COR-L47 (cell line): ENCODE measurements at places on chromosomes 16 and 17.
A peak's percentile ranks its signal among the peaks of the same experiment; 100 is the strongest.

- DNase-seq, result no peak
These were observed 5.7 kb upstream of the MRPL12 start for GRCh38 chr17:81697261-81698044.

DNA sequence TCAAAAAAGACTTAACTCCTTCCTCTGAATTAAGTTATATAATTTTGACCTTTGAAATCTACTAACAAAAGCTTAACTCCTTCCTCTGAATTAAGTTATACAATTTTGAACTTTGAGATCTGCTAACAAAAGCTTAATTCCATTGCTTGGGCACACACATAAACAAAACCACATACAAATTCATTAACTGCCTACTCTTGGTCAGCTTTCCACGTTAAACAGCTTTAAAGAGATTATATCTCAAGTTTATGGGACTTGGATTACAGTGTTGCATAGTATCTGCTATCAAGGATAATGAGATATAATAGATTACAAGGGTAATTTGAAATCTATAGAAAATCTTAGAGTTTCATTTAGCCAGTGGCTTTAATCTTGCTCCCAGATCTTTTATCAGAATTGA, 23.5 kb downstream of the COX10 start:
- no peak for DNase-seq

DNA sequence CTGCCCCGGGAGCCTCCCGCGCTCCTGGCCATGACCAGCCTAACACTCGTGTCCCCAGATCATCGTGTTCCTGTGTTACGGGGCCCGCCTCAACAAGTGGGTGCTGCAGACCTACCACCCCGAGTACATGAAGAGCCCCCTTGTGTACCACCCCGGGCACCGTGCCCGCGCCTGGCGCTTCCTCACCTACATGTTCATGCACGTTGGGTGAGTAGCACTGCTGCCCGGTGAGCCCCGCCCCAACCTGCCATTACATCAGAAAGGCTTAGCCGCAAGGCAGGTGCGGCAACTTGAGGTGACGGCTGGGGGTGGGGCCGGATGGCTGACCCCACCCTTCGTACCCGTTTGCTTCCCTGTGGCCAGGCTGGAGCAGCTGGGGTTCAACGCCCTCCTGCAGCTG, 1.4 kb downstream of the RHBDL1 start:
- peak; percentile 86 for DNase-seq

GRCh38 chr17:55576996-55577586, 65.8 kb upstream of the SMIM36 start:
- no peak for DNase-seq

DNA sequence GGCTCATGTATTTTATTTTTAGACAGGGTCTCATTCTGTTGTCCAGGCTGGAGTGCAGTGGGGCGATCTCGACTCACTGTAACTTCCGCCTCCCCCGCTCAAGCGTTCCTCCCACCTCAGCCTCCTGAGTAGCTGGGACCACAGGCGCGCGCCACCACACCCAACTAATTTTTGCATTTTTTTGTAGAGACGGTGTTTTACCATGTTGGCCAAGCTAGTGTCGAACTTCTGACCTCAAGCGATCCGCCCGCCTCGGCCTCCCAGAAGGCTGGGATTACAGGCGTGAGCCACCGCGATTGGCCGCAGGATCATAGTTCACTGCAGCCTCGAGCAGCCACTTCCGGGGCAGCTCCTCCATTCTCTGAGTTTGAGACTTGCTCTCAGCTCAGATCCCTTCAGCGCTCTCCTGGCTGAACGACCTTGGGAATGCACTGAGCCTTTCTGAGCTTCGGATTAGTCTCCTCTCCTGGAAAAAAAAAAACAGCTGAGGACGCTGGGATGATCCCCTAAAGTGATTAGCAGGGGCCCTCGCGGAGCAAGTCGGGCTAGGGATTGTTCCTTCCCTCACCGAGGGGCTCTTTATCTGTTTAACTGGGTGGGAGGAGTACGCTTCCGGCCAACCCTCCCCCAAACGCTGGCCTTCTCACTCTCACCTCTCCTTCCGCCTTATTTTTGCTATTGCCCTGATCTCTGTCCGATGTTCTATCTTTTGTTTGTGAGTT, 1.1 kb upstream of the PKMYT1 start:
- no peak for DNase-seq

GRCh38 chr17:81511554-81511803, 1.1 kb downstream of the ACTG1 start:
- no peak for DNase-seq

- DNase-seq, result no peak
These were observed 261.6 kb upstream of the TNRC6C start for GRCh38 chr17:77696721-77697460.

DNA sequence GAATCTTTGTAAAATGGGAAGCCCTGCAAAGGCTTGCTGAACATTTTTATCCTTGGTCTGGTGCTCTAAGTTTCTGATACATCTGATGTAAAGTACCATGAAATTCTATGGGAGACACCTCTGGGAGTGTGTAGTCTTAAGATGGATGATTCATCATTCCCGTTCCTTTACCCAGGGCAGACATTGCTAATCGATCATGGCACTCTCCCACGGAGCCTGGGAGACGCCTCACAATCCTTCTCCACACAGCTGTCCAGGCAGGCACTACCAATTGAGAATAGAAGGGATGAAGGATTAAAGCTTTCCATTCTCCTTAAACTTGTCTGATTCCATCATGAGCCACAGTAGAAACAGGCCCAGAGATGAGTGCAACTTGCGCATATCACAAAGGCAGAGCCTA, 144.8 kb downstream of the GSG1L start:
- no peak for DNase-seq

DNA sequence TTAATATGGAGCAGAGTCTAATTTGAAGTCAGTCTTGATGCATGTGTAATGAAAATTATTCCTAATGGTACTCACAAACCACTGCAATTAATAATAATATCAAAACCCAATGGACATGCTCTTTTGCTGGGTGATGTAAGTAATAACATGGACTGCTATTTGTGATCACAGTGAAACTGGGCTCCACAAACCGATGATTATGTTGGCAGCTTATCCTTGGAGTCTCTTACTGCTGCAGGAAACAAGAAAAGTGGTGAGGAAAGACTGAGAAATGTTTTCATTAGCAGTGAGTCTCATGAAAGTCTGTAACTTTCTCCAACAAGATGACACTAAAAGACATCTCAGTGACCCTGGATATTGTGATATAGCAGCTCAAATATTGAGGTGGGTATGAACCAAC, 45.2 kb downstream of the TMEM100 start:
- no peak for DNase-seq

GRCh38 chr17:47225911-47226688, 17.0 kb downstream of the MYL4 start:
- DNase-seq, result no peak

- no peak for DNase-seq
These were observed 11.0 kb downstream of the UBALD1 start for GRCh38 chr16:4603624-4604170.

GRCh38 chr16:87527055-87527724, 34.4 kb upstream of the ZCCHC14 start:
- no peak for DNase-seq

- DNase-seq, result no peak
These were observed 37.8 kb downstream of the LITAFD start for GRCh38 chr16:8919934-8920462.

DNA sequence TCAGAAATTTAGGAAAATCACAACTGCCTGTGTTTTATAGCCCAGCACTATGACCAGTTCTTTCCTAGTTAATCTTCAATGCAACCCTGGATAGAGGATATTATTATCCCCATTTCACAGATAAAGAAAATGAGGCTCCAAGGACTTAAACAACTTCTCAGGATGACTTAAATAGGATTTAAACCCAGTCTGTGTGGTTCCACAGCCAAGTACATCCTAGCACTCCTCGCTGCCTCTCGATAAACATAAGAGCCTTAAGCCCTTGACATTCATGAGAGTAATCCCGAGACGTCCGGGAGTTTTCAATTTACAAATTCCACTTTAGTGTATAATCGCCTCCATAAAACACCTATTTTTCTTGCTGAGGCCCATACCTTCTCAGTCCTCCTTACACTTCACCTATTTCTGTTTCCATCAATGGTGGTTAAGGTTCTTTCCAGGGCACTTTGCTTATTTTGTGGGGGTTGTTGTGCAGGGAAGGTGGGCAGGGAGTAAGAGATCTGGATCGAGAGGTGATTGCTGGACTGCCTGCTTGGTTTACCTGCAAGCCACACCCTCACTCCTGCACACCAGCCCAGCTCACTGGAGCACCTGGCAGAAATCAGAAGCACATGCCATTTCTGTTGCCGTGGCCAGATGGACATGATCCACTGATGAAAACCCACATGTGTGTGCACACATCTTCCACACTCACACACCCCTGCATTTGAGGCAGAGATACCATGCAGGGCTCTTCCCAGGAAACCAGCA, 50.5 kb downstream of the ASIC2 start:
- no peak for DNase-seq

GRCh38 chr16:9827062-9827752, 355.0 kb downstream of the GRIN2A start:
- no peak for DNase-seq

GRCh38 chr16:56013962-56014552, 138.9 kb upstream of the CES5A start:
- no peak for DNase-seq

DNA sequence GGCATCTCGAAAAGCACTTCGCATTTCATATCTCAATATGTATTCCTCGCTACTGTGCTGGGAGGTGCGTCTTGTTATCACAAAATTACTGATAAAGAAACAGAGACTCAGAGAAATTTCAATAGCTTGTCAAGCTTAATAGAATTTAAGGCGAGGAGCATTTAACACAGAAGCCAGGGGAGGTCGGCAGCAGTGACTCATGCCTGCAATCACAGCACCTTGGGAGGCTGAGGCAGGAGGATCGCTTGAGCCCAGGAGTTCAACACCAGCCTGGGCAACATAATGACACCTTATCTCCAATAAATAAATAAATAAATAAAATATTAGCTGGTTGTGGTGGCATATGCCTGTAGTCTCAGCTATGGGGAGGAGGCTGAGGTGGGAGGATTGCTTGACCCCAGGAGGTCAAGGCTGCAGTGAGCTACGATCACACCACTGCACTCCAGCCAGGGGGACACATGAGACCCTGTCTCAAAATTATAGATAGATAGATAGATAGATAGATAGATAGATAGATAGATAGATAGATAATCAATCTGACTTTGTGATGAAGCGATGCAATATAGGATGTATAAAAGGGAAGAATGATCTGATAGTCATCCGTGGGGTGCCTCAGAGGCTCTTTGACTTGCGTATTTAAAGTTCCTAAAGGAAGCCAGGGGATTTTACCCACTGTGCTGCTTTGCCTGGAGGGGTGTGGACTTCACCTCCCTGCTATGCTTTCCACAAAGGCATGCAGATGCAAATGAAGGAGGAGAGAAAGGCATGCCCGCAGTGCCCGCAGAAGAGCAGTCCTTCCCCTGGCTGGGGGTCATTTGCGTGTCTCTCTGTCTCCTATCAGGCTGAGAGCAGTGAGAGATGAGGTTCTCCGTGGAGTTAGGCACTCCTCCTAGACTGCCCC, 15.9 kb upstream of the USP10 start:
- DNase-seq, result no peak

GRCh38 chr17:79814127-79814973, 17.5 kb upstream of the CBX8 start:
- no peak for DNase-seq

GRCh38 chr16:50386139-50386538, 17.4 kb upstream of the BRD7 start:
- DNase-seq, result no peak

GRCh38 chr17:82304826-82305726, 12.3 kb downstream of the CD7 start:
- DNase-seq, result no peak

GRCh38 chr17:19539040-19539399, 5.4 kb downstream of the SLC47A1 start:
- DNase-seq, result no peak

GRCh38 chr16:26993511-26993910, 73.2 kb upstream of the C16orf82 start:
- DNase-seq, result no peak

- DNase-seq, result peak; percentile 91
These were observed 5.1 kb upstream of the EVPL start for GRCh38 chr17:76032073-76032779.

GRCh38 chr17:63542218-63542545, 8.1 kb upstream of the DCAF7 start:
- DNase-seq, result no peak

GRCh38 chr17:81184555-81184954, 18.5 kb upstream of the AATK start:
- DNase-seq, result no peak

DNA sequence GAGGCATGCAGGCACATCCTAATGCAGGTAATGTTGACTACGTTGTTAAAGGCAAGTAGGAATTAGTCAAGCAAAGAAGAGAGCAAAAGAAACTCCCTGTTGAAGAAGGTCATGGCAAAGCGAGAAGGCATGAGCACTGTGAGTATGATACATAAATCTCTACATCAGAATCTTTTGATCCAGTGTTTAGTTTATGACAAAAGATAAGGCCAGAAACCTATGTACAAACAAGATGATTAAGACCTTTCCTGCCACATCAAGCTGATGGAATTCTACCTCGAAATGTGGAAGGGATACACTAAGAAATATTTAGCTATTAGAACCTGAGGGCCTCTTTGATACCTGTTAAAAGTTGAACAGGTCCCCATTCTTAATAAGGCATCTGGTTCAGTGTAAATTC, 20.2 kb downstream of the SYCE1L start:
- DNase-seq, result no peak

DNA sequence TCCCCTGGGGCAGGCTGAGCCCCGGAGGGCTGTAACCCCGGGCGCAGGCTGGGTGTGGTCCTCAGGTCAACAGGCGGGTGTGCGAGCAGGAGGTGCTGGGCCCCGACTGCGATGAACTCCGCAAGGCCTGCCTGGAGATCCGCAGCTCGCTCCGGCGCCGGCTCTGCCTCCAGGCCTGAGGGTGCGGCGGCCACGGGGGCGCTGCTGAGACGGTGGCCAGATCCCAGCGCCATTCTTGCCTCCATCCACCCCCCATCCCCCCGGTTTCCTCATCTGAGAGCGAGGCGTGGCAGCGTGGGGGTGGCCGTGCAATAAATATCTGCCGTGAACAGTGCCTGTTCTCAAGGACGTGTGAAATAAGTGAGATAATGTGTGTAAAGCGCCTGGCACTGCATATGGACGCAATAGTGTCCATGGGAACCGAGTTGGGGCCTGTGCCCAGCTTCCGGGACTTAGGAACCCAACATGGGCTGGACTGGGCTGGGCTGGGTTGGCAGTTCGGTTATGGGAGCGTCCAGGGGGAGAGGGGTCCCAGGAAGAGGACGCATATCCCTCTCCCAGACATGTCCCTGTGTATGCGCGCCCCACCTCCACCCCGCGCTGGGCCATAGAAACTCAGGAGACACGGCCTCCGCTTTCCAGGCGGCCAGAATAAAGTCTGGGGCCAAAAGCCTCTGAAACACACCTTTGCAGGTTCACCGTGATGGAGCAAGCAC, 15.0 kb downstream of the ZNF213 start:
- DNase-seq, result peak; percentile 36

DNA sequence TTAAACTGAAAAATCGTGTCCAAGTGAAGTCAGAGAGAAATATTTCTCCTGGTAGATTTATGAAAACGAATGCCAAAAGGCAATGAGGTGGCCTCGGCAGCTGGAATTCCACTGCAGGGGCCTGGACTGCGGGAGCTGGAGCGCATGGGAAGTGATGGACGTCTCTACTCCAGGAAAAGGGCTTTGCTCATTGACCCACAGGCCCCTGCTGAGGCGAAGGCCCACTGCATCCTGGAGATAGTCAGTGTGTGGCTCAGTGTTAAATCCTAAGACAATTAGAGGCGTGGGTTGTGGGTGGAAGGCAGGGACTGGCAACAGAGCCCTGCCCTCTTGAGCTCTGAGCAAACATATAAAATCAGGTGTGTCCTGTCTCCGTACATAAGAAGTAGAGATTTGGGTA, 191.4 kb downstream of the SLC39A11 start:
- no peak for DNase-seq

- peak; percentile 23 for DNase-seq
These were observed 867 bp upstream of the LIMD2 start for GRCh38 chr17:63700528-63701455.
